ENCODE measurements at places on chromosomes 3 and 15.

GRCh38 chr15:81853150-81853748 is 192.6 kb downstream of the MEX3B start:
- no peak for DNase-seq

DNA sequence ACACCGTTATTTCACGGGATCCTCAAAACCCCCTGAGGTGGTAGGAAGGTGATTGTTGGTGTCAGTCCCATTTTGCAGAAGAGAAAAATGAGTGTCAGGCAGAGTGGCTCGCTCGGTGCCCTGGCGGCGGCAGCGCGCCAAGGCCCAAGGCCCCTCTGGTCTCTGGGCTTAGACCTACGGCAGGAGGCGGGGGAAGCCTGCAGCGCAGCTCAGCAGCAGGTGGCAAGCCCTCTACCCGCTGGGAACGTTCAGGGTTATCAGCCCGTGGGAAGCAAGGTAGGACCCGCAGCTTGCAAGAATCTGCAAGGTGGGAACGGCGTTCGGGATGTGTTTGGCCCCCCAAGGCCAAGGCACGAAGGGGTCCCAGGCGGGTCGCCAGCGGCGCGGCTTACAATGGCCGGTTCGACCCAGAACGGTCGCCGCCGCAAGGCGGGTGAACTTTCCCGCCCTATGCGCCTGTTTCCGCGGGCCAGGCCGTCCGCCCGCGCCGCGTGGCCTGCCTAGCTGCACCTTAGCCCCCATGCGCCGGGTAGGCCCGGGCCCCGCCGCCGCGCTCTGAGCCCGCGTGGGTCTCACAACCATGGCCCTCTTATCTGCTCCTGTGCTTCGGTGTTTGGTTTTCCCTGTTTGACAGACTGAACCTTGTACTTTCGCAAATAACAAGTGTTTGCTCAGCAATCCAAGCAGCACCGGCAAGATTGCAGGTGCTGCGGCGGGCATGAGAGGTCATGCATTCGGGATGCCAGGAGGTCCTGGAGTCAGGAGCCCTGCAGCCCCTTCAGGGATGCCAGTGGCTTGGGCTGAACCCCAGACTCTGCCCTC is 39.7 kb downstream of the CCNL1 start:
- DNase-seq = no peak

- DNase-seq = no peak
Measured at GRCh38 chr3:59052803-59053411, 3.1 kb upstream of the CFAP20DC start.

GRCh38 chr3:42714171-42714852 is 11.7 kb upstream of the HHATL start:
- DNase-seq = no peak

DNA sequence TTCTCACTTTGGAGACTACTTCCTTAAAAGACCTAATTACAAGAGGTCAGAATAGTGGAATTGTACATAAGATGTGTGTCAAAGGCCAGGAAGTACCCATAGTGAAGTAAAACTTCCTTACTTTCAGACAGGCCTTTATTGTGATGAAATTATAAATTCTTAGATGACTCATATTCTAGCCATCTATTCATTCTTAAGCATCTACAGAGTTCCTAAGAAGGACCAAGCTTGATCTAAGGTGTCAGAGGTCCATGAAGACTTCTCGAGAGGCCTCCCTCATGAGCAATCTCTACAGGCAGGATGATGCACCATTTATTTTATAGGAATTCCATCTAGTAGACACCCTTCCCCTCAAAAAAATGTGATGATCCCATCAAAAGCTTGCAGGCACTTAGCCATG is 493.3 kb downstream of the MAGI1 start:
- no peak for DNase-seq

DNA sequence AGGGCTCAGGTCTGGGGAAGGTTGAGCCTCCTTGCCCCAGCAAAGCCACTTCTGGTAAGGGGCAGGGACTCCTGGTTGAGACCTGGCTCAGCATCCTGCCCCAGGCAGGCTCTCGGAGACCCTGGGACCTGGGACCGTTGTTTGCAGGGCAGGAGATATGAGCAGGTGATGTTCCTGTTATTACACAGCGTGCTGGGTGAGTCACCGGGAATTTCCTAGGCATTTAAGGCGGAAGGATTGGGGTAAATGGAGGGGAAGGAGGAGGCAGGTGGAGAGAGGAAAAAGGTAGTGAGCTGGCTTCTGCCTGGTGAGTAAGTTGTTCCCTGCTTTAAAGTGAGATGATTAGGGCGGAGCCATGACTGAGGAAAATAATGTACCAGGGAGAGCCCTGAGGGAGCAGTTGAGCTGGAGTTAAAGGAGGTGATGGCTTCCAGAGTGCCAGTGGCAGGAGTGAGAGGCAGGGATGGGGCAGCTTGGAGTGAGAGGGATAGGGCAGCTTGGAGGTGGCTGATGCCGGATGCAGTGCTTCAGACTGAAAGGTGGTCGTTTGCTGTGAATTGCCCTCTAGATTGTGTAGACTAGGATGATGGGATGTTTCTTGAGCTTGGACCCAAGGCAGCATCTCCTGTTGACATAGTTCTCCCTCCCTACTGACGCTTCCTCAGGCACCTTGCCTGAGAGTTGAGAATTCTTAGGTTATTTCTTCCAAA is 79.4 kb downstream of the AAGAB start:
- DNase-seq = no peak
